Activated CD4-positive, alpha-beta T cell treated with anti-CD3 and anti-CD28 coated beads, Interleukin-2, amount 50 U/mL, for 1 hour (primary cell): ENCODE measurements at places on chromosomes 2 and 18.

DNA sequence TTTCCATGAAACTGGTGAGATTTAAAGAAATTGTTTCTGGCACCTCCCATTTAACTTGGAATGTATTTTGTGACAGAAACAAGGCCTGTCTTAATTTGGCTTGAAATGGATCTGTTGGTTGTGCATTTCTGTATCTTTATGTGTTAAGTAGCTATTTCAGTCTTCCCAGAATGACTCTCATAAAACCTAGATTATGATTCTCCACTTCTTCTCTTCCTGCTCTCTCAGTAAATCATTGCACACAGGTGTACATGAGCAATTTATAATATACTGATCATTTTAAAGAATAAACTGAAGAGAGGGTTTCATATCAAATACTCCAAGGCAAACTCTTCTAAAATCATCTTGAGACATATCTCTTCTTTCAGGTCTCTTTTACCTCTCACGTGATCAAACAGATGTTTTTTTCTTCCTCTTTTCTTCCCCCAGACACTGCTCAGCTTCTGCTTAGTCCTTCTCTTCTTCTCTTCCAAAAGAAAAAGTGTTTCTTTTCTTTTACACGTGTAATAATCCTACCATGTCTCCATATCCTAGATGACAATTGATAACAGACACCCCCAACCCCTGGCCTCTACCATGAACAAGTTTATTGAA is 112.0 kb downstream of the PPP1R1C start:
- no peak for DNase-seq

- no peak for DNase-seq
These were observed 73.2 kb downstream of the WDSUB1 start for GRCh38 chr2:159213296-159213695.

DNA sequence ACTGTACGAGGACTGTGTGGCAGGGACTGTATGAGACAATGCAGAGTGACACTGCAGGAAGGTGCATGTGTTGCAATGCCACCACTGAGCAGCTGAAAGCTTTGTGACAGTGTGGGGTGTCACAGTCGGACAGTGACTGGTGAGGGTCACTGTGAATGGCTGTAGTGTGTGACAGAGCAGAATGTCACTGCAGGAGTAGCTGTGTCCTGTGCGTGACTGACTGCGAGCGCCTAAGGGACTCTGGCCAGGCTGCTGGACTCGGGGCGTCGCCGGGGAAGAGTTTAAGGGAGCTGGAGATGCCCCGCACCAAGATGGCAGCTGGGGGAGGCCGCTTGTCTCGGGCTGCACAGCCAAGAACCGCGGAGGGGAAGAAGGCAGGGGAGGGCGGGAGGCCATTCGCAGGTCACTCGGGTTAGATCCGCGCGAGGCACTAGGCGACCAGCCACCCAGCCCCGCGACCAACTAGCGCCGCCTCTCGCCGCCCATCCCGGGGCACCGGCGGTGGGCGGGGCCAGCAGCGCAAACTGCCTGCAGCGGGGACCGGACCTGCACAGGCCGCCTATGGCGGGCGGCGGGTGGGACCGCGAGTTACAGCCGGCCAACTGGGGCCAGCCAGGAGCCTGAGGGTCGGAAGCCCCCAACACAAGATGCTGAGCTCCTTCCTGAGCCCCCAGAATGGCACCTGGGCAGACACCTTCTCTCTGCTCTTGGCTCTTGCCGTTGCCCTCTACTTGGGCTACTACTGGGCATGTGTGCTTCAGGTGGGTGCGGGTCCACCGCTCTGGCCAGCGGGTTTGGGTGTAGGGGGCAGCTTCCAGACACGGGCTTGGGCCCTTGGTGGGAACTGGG is at the start of gene ABHD1:
TSS of gene ABHD1 (plus strand) at position 514 of the 849 bp plus-strand sequence. CDS start at position 648, 134 bp downstream.
- peak; percentile 40 for DNase-seq

- no peak for DNase-seq
These were observed 19.4 kb downstream of the TTC27 start for GRCh38 chr2:32647180-32647651.

DNA sequence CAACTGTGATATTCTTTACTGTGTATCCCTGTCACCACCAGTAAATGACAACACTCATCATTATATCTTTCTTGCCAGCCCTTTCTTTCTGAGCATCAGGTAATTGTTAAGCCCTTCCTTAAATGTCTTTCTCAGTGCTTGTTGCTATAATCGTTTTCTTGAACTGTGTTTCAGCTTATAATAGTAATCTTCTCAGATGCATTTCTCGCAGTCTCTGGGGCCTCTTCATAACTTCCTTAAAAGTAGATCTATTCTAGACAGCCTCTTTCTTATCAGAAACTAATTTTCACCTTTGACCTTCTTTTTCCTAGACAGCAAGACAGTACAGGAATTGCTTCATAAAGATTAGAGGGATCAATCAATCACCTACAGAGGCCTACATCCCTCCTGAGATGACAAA is 648.1 kb downstream of the CPS1 start:
- no peak for DNase-seq

DNA sequence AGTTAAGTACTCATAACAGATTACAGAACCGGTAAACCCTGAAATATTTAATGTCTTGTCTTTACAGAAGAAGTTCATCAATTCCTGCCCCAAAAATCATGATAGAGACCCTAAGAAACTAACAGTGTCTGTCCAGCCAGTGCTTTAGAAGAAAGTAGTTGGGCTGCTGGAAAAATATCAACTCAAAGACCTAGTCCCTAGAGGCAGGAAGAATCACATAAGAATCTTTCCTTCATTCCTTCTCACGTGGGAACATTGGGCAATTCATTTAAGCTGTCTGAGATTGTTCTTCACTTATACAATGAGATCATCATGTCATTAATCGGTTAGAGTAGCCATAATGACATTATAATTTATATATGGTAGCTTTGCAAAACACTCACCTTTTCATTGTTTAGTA is 156.4 kb downstream of the CCBE1 start:
- DNase-seq = no peak

GRCh38 chr18:43934781-43935471 is 657.6 kb upstream of the SYT4 start:
- DNase-seq = no peak

DNA sequence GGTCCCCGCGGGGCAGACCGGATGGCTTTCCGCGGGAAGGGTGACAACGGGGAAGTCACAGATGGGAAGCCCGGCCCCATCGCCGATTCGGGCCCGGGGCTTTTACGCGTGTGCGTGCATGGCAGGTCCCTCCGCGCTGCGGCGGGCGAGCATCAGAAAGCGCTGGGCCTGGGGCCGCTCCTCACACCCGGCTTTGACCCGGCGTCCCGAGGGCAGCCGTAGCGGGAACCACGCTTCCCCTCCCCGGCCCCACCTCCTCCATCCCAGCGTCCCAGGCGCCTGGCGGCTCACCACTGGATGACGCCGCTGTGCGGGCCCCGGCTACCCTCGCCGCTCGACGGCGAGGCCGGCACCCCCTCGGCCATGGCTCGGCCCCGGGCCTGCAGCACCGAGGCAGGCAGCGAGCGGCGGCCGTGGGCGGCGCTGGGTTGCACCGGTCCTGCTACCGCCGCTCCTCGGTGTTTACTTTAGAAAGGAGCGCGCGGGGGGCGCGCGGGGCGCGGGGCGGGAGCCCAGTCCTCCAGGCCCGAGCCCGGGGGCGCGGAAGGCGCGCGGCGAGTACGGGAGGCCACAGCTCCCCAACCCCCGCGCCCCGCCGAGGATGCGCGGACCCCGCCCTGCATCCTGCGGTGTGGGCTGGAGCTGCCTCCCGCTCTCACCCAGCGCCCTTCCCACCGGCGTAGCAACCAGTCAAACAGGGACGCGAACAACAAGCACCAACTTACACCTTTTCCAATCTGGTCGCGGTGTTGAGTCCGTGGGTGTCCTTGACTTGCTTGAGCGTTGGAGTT is 806 bp downstream of the RFX8 start:
- DNase-seq = peak; percentile 19

- DNase-seq = no peak
These were observed 402.2 kb downstream of the CLIP4 start for GRCh38 chr2:29517413-29517812.

- no peak for DNase-seq
These were observed 148.3 kb downstream of the LAMA3 start for GRCh38 chr18:23837591-23837990.

- no peak for DNase-seq
These were observed 183.3 kb downstream of the UBE2E3 start for GRCh38 chr2:181163691-181164090.

DNA sequence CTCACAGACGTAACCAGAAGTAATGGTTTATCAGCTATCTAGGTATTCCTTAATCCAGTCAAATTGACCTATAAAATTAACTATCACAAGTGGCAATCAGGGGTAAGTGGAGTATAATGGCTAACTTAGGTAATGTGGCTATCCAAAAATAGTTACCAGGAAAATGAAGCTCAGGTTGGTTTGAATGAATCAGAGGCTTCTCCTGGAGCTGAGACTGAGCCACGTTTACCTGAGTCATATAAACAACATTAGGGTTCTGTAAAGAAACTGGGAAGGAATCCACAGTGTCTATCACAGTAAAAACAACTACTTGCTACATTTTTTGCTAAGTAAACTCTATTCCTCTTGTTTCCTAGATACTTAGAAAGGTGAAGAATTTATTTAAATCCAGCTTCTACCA is 236.0 kb upstream of the SPHKAP start:
- DNase-seq = no peak

DNA sequence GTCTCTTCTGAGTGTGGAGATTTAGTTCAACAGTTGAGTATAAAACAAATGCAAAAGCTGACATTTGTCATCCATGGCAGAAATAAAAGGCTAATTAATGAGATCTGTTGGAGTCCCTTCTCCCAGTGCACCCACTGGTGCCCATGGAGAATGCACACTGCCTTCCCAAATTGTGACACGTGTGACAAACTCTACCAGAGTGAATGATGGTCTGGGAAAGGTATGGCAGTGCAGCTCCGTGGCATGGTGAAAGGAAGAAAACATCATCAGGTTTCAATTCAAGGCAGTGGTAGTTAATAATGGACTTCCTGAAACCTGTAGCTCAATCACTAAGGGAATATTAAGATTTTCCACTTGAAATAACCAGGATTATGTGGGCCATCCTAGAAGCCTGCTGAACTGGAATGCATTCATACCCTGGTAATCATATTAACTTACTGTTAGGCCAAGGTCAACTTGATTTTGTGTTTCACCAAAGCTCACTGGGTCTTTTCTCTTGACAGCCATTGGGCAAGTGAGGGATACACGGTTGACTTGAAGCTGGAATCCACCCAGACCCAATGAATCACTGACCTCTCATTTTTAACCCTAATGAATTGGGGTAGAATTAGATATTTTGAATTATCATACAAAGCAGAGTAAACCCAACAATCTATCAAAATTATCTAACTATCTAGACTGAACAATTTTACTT is 167.6 kb downstream of the AFF3 start:
- no peak for DNase-seq

- DNase-seq = no peak
These were observed 45.8 kb downstream of the PTPN2 start for GRCh38 chr18:12838178-12838634.

DNA sequence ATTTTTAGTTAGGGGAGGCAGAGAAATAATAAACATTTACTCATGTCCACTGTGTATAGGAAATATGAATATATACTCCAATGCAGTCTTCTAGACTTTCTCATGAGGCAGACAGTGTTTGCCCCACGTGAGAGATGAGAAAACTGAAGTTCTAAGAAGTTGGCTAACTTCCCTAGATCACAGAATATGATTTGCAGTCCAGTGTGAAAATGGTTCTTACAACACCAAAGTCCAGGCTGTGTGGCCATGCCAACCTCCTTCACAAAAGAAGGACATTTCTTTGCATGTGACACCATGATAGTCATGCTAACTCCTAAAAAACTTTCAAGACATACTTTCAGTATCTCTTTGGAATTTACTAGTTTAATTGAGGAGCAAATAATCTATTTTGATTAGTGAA is 143.7 kb downstream of the IRS1 start:
- no peak for DNase-seq

DNA sequence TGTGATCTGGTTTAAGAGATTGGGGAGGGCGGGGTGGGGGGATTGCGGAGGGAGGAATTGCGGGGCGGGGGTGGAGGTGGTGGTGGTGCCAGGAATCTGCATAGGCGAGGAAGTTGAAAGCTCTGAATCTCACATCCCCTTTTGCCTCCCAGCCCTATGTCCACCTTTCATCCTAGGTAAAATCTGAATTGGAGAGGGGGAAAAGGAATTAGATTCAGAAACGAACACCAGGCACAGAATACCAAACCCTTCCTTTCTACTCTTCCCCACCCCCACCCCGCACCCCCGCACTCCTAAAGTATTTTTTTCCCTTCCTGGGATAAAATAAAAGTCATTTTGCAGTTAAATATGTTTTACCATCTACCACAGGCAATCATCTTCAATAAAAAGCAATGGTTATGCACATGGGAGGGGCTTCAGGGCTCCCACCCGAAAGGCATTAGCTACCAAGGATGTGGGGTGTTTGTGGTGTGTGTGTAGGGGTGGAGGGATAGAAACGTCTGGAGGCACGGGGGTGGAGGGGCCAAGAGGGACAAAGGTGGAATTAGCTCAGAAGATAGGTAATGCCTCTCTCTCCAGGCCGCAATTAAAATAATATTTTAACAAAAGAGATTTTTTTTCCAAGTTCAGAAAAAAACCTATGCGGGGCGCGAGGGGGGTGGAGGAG is 1.8 kb downstream of the IGFBP5 start:
- no peak for DNase-seq

DNA sequence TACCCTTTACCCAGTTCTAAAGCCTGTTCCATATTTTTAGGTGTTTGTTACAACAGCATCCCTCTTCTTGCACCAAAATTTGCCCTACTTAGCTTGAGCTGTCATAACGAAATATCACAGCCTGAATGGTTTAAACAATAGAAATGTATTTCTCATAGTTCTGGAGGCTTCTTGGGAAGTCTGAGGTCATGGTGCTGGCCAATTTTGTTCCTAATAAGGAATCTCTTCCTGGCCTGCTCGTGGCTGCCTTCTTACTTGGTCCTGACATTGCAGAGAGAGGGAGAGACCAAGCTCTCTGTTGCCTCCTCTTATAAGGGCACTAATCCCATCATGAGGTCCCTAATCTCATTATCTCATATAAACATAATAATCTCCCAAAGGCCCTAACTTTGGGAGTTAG is 267.8 kb downstream of the PID1 start:
- DNase-seq = no peak

GRCh38 chr2:174546519-174547506 is 50.8 kb downstream of the WIPF1 start:
- peak; percentile 29 for DNase-seq

GRCh38 chr2:105864262-105864661 is 119.5 kb downstream of the NCK2 start:
- DNase-seq = no peak

DNA sequence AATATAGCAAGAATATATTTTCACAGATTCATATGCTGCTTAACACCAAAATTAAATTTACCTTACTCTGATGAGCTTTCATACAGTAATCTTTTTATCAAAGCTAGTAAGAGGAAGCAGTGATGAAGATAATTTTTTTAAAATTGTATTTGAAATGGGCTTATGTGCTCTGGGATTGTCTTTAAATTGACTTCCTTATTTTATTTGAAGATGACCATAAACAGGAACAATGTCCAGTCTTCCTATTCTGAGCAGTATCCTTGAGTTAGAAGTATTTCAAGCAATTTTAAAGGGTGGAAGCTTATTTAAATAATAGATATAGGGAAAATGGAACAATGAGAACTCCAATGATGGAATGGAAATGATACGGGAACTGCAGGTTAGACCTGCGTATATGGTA is 211.6 kb downstream of the MCFD2 start:
- no peak for DNase-seq
